ENCODE measurements at places on chromosomes 4 and X.

GRCh38 chrX:85517994-85518718, 138.7 kb upstream of the POF1B start:
- DNase-seq = no peak

DNA sequence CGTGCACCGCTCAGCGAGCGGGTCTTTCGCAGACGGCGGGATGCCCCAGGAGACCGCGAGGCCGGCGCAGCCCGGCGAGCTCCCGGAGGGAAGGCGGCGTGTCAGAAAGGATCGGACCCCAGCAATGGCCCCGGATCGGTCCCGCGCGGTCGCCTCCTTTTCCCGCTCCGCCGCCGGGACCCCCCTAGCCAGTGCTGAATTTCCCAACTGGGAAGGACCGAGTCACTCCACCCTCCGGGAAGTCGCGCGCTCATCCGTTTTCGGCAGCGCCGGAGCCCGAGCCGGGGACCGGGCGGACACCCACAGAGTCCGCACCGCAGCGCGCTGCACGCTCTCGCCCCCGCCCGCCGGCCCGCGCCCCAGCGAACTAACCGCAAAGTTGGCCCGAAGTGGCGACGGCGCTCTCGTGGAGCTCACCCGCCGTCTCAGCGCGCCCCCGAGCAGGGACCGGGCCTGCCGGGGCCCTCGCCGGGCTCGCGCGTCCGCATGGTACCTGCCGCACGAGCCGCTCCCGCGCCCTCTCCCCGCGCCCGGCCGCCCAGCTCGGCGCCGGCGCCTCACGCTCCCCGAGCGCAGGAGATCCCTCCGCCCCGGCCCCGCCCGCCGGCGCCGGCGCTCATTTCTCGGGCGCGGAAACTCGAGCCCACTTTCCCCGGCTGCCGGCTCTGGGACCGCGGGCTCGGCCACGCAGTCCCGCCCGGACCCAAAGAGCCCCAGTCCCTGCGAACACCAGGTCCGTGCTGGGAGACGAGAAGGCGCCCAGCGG, at the start of gene FAT1:
Gene FAT1 (minus strand): TSS at position 565 of the 766 bp plus-strand sequence. CDS start 14,029 bp downstream, outside the sequence.
- peak; percentile 88 for DNase-seq

- no peak for DNase-seq
Measured at GRCh38 chr4:84502955-84503373, 3.9 kb upstream of the NKX6-1 start.

GRCh38 chrX:134990801-134991481, at the start of gene SMIM10:
Gene SMIM10 (plus strand): TSS chrX:134990991. CDS start chrX:134991096, 105 bp downstream.
- peak; percentile 70 for DNase-seq

DNA sequence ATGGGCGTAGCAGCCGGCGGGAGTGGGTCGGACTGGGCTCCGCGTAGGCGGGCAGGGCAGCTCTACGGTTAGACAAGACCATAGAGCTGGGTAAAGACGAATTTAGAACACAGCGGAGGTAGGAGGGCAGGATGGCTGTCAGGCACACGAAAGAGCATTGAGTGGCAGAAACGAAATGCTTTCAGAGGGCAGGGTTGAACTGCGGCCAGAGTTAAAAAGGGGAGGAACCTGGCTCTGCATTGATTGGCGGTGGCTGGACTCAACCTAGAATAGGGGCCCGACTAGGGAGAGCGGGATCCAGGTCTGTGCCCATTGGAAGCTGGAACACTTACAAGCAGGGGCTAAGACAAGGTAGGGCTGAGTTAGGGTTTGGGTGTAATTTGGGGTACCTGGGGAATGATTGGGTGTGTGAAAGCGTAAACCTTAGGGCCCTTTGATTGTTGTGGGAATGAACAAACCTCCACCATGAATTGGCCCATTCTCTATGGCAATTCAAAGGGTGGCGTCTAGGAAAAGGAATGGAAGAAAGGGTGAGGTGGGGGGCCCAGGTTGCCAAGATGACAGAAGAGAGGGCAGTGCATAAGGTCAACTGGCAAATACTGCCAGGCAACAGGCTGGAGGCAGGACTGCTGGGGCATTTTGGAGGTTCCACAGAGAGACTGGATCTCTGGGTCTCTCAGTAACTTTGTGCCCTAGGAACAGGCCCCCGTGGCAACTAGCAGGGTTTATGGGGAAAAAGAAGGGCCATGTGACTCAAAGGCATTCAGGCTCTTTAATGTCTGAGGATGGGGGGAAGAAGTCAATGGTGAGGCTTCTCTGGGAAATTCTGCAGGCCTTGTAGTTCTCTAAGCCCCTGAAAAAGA, 911 bp upstream of the ELK1 start:
- no peak for DNase-seq

GRCh38 chr4:21656832-21657231, 291.7 kb downstream of the KCNIP4 start:
- no peak for DNase-seq

DNA sequence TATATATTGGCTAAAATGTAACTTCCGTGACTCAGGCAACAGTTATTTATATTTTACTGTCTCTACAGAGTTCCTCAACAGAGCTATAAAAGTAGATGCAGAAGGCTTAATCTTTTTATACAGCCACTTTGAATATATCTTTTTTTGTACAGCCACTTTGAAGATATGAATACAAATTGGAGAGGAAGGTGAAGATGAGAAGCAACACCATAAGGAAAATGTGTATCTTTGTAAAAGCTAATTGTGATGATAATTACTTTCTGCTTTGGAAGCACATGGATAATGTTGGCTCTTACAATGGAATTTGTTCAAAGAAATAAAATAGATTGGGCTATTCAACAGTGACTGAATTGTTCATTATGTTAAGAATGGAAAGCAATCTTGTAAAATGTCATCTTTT, 205.8 kb downstream of the ARAP2 start:
- DNase-seq = no peak

GRCh38 chr4:98539299-98539698, 119.1 kb downstream of the TSPAN5 start:
- no peak for DNase-seq

- no peak for DNase-seq
Measured at GRCh38 chrX:40189637-40190036, 91.9 kb upstream of the BCOR start.

GRCh38 chr4:114077610-114078009, 98.2 kb upstream of the ARSJ start:
- DNase-seq = no peak

DNA sequence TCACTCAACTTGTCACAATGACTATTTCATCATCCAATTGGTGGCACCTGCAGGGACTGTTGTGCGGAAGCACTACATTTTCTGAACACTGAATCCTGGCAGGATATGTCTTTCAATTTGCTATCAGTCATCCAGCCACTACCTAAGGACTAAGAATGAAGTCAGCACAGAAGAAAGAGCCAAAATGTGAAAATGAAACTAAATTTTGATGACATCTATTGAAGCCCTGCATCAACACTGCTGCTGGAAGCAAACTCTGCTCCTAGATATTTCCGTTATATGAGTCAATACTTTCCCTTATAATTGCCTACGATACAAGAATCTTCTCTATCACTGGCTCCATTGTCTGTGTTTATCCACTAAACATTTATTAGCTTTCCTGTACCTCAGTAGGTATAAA, 917.9 kb downstream of the RAPGEF2 start:
- no peak for DNase-seq

GRCh38 chr4:112253382-112254000, 21.9 kb downstream of the AP1AR start:
- DNase-seq = no peak

DNA sequence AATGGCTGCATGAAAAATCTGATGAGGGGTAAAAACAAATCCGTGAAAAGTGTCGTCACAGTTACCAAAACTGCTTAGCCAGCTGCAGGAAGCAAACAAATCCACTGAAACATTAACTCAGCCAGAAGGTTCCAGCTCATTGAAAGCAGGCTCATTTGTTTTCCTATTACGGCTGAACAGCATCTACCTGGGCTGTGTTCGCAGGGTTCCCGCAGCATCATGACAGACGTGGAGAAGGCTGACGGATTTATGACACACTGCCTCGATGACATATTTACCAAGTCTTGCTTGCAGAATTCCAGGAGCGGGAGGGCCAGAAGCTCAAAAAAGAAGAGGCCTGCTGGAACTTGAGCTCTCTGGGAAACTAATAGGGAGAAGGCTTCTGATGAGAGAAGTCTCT, 781.1 kb downstream of the RAB28 start:
- no peak for DNase-seq

GRCh38 chr4:17583276-17583675, 6.3 kb downstream of the LAP3 start:
- DNase-seq = no peak

DNA sequence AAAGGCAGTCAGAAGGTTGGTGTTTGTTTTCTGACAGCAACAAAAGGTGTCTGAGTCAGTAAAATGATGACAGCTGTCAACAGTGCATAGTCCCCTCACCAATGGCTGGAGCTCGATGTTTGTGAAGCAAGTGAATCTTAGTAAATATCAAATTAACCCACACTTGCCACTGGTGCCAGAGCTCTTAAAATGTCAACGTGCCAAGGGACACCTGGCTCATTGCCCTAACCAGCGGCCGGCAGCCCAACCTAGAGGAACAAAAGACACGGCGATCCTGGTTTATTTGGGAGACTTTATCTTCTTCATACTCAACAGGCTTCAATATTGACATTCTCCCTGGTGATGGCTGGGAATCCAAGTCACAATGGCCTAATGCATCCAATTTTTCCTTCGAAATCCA, 143.4 kb downstream of the CPEB2 start:
- DNase-seq = no peak

GRCh38 chrX:13533726-13534125, 35.7 kb upstream of the EGFL6 start:
- no peak for DNase-seq

DNA sequence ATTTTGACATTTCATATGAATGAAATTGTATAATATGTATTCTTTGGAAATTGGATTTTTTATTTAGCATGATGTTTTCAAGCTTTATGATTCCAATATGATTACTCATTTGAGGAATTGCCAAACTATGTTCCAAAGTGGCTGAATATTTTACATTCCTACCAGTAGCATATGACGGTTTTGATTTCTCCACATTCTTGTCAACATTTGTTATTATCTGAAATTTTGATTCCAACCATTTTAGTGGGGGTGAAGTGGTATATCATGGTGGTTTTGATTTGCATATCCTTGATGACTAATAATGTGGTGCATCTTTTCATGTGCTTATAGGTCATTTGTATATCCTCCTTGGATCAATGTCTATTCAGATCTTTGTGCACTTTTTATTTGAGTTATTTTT, 2.6 kb upstream of the BEX1 start:
- DNase-seq = no peak

DNA sequence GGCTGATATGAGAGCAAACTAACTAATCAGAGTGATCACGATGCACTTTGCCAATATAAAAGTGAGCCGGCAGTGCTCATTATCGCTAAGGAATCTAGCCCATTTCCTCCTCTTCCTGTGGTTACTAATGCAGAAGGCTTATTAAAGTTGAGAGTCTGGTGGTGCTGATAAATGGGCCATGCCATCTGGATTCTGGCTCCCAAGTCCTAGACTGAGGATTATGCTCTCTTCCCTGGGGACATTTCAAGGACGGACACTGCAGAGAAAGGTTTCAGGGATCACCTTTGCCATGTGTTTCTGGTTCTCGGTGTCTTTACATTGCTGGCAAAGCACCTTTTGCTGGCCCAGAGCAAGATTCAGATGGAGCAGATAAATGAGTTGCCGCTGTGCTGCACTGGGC, 85.3 kb downstream of the RTL5 start:
- no peak for DNase-seq

GRCh38 chrX:69305333-69306062, 140.2 kb upstream of the PJA1 start:
- DNase-seq = no peak

DNA sequence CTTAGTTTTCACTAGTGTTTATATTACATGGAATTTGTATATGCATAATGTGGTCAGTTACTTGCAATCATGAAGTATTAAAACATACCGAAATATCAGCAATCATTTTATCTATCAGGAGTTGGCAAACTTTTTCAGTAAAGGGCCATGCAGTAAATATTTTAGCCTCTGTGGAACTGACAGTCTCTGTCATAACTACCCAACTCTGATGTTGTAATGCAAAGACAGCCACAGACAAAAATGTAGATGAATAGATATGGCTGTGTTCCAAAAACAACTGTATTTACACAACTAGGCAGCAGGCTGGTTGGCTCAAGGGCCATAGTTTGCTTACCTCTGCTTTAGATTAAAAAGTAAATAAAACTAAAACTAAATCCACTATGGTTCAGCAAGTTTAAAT, 200.2 kb downstream of the HS3ST1 start:
- no peak for DNase-seq

DNA sequence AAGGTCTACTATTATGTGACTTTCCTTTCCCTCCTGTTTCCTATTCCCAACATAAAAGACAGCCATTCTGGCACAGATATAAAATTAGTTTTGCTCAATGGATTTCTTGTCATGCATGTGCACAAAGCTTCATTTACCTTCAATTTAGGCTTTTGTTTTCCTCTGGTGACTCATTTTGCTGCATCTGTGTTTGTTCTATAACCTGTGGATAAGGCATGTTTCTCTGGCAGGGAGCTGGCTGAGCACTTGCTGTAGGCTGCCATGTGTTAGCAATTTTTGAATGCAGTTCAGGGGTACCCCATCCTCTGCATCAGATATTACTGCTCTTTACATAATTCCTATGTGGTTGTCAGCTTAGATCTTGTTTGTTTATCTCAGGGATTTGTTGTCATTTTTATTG, 202.8 kb upstream of the GRID2 start:
- no peak for DNase-seq

- no peak for DNase-seq
Measured at GRCh38 chr4:93684571-93684970, 144.0 kb upstream of the ATOH1 start.

GRCh38 chr4:131644619-131645018, 1504.5 kb upstream of the PCDH10 start:
- no peak for DNase-seq

DNA sequence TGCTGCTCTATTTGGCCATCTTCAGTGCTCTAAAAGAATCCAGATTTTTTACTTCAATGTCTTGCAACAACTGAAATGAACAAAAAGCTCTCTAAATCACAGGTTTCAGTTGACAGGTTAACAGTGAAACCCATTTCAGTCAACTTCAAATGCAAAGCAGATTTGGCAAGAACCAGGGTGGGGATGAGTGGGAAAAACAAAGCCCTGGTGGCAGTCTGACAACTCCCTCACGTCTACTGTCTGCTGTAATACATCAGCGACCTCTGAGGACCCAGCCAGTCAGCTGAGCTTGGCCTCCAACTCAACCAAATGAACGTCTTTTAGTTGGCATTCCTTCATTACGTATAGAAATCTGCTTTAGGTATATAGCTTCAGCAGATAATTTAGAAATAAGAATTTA, 95.8 kb downstream of the COL25A1 start:
- DNase-seq = no peak

All from right lung (tissue), 10 donors.